ENCODE measurements at places on chromosomes 6 and 20. TPM values are rescaled to one million over a fixed set of nuclear protein-coding genes. Genes with fewer than 3 reads are reported as not detected.

The RCAN2 gene
- total RNA-seq = not detected

The DAAM2 gene
- 1.1 TPM for total RNA-seq

The BPIFB2 gene
- total RNA-seq = not detected

The LRRN4 gene
- total RNA-seq = not detected

The FAM162B gene
- total RNA-seq = not detected

The CALHM4 gene
- not detected for total RNA-seq

Measured in OCI-LY7 (cell line).